BE2C (cell line): ENCODE measurements at places on chromosomes 2 and 18.

- DNase-seq, result no peak
These were observed 216.4 kb downstream of the LPIN1 start for GRCh38 chr2:11962707-11963328.

DNA sequence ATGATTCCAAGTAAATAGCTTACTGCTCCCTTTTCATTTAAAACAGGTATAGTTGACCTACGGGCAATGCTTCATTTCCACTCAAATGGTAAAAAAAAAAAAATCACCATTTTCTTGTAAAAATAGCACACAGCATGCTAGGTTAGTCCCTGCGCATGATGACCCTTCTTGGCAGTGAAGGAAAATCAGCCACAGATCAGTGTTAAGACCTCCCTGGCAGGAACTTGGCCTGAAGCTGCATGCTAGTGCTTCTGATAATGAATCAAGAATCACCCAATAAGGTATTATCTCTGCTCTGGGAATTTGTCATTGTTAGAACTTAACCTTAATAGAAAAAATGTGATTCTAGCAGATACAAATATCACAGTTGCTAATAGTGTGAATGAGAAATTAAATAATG lies 166.3 kb downstream of the RAB3GAP1 start:
- DNase-seq, result no peak

DNA sequence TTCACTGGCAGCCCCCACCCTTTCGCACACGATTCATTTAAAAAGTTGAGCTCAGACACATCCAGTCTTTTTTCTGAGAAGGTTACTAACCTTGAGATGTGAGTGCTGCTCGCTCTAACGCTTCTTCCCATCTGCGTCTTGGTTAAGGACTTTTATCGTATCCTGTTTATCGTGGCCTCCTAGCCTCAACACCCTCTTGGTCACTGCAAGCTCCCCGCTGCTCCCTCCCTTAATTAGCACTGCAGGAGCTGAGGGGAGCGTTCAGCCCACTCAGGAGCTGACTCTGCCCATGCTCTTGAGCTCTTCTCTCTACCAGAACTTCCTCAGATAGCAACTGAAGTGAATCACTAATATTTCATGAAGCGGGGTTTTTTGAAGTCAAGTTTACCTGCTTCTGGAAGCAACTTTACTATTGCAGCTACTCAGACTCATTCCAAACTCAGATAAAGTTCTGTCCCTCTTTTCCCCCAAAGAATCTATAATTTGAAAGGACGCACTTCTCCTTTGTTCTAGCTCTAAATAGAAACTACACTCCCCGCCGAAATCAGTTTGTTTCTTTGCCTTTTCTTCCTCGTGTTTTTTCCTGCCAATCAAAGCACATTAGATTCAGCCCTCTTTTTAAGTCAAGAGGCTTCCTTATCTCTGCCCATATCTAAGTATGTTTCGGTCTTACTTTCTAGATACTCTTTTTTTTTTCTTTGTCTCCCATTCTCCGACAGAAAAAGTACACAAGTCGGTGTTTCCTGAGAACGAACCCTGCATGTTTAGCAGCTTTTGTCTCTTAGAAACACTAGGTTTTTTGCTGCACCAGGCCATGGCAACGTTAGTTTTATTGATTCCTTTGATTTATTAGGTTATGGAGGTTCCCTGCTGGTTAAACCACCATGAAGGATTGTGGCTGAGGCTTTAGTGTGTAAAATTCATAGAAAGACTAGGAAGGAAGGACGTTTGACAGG lies 9.3 kb upstream of the CD226 start:
- no peak for DNase-seq

GRCh38 chr2:9800975-9801726 lies 42.1 kb upstream of the TAF1B start:
- no peak for DNase-seq

GRCh38 chr2:105324101-105324500 lies 5.4 kb downstream of the TGFBRAP1 start:
- no peak for DNase-seq

DNA sequence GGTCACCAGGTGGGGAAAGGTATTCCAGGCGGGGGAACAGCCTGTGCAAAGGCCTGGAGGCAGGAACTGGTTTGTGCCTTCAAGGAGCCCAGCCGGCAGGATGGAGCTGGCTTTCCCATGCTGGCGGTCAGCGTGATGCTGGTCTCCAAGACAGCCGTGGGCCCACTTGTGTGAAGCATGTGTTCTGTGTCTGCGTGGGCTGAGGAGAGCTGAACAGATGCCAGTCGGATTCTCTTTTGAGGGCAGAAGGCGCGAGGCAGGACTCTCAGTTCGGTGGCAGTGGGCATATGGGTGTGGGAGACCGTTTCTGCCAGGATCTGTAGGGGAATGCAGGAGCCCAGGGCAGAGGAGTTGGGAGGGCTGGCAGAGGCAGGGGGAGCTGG lies 191.6 kb downstream of the TWIST2 start:
- DNase-seq, result no peak

- no peak for DNase-seq
These were observed 304.6 kb downstream of the PARD3B start for GRCh38 chr2:204849892-204850291.

GRCh38 chr2:170950221-170950761 lies 21.2 kb downstream of the GORASP2 start:
- DNase-seq, result no peak
